GM18507 (cell line): ENCODE measurements at places on chromosomes 7 and 10.

GRCh38 chr10:5297466-5297865 lies 67.3 kb upstream of the UCN3 start:
- no peak for DNase-seq

DNA sequence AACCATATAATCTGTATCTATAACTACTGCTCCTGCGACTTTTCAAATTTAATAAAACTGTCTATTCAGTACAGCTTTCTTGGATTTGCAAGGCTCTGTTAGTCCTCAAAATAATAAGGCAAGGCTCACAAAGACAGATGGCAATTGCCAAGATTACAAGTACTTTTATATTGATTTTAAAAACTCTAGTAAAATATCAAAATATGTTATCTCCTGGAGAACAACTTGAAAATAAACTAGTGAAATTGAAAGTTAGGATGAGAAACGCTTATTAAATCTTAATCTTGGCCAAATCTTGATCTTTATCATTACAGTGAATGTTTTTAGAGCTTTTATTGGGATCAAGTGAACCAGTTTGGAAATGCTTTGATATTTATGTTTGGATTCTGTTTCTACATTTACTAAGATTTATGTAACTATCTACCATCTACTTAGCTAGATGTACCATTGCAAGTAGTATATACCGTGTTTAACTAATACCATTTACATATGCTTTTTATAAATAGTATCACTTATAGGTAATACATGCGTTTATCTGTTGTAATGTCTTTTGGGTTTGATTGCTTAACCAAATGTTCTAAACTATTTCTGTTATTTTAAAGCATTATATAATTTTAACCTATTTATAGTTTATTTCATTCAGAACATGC lies 70.0 kb downstream of the CABCOCO1 start:
- no peak for DNase-seq

DNA sequence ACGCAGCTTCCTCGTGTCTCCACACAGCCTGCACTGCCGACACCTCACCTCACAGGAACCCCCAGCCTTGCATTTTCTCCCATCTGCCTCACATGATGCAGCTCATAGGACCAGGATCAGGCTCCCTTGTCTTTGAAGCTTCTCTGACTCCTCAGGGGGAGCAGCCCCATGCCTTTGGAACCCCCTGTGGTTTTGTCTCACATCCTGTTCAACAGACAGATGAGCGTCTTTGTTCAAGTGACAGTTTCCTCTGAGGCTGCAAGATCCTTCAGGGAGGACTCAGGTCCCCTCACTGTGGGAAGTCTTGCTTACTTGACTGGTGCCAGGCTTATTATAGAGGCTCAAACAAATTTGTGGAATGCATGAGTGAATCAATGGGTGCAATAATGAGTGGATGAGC lies 667.1 kb downstream of the INHBA start:
- DNase-seq, result no peak

DNA sequence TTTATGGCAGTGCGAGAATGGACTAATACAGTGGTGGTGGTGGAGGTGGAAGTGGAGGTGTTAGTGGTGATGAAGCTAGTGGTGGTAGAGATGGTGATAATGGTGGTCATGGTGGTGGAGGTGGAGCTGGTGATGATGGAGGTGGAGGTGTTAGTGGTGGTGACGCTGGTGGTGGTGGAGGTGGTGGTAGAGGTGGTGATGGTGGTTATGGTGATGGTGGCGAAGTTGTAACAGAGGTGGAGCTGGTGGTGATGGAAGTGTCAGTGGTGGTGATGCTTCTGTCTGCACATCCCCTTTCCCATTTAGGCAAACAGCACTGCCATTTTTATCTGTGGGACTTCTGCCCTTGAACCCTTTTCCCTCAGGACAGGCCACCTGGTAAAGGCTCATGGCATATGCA lies 7.4 kb upstream of the PTPRN2 start:
- no peak for DNase-seq

DNA sequence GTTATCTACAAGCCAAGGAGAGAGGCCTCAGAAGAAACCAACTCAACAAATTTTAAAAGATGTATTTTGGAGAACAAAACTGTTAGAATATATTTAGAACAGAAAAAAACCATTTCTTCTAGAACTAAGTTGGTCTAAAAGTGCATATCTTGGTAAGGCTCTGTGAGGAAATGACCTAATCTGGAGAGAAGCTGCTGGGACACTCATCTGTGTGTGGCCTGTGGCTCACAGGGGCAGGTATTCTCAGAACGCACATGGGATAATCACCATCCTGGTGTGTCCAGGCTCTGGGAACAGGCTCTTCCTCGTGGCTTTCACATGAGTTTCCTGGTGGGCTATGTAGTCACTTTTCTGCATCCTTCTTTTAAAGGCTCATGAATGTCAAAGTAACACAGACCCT lies 38.1 kb upstream of the PRSS1 start:
- DNase-seq, result no peak

DNA sequence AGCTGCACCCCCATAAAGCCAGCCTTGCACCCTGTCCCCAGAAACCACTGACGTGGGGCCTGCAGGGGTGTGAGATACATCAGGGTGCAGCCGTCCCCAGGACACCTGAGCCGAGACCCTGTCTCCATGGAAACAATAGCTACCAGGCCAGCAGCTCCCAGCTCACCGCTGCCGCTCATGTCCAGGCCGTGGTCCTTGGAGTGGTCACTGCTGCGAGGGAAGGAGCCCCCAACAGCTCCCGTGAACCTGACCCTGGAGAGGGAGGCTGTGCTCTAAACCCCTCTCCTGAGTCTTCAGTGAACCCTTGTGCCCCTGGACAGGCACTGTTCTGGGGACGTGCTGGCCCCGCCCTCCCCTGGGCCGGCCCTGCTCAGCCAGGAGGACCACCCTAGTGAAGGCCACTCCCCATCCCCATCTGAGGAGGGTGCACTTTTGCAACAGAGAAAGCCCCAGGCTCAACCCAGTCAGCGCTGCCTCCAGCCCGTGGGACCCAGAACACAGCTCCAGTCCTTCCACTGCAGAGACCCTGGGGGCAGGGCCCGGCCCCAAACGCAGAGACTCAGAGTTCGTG lies 19.6 kb upstream of the INPP5A start:
- DNase-seq, result no peak

- no peak for DNase-seq
Measured at GRCh38 chr10:44575601-44576380, 190.9 kb upstream of the CXCL12 start.

DNA sequence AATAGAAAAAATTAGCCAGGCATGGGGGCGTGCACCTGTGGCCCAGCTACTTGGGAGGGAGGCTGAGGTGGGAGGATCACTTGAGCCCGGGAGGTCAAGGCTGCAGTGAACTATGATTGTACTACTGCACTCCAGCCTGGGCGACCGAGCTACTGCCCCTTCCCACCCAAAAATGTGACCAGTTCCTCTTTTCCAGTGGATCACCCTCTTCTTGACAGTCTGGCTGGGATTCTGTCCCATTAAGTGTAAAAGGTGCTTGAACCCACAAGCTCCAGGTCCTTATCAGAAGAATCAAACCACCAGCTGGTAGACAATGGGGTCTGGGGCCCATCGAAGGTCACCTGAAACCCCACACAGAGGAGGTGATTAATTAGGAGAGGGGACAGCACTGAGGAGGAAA lies 14.1 kb downstream of the ATXN7L1 start:
- no peak for DNase-seq

DNA sequence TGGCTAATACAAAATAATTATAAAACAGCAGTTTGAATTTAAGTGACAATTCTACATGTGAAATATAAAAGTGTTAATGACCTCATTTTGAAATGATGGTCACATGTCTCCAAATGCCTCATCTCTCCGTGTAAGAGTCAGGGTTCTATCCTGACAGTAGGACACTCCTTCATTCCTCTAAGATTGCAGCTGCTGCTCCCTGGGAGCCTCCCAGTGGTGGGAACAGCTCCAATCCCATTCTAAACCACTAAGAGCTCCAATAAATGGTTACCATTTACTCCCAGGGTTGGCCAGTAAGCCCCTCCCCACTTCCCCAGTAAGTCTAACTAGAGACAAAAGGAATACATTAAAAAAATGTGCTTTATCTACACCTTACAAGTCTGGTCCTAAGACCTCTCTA lies 344.6 kb upstream of the AOAH start:
- DNase-seq, result no peak

DNA sequence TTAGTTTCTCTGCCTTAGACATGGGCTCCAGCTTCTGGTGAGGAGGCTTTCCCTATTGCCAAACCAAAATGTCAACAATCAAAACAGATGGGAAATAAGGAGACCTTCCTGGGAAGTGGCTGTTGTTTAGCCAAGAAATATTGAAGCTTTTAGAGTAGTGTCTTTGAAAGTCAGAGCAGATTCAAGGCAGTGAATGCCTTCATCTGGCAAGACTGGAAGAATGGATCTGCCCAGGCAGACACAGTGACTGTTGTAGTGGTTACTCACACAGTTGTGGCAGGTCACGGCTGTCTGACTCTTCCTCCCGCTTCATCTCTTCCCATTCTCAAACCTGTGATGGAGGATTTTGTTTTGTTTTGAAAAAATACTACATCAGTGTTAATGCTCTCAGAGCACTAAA lies 154.1 kb upstream of the ADO start:
- DNase-seq, result no peak

GRCh38 chr7:70380421-70381015 lies 751.4 kb upstream of the GALNT17 start:
- no peak for DNase-seq

GRCh38 chr7:30038196-30038980 lies 10.2 kb downstream of the PLEKHA8 start:
- no peak for DNase-seq

DNA sequence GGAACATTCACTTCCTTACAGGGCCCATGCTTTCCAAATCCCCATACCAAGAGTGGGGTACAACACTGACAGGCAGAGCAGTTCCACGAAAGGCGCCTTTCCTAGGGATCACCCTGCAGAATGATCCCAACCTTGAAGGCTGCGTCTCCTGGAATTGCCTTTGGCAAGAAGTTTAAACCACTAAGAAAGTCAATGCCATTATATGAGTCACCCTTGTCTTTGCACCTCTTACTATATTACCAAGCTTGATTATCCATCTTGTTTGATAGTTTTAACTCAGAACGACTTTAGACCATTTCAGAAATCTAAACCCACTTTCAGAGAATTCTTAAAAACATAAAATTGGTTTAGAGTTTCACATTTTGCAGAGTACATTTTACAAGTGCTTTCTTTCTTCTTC lies 282.1 kb downstream of the ARHGAP12 start:
- DNase-seq, result no peak

DNA sequence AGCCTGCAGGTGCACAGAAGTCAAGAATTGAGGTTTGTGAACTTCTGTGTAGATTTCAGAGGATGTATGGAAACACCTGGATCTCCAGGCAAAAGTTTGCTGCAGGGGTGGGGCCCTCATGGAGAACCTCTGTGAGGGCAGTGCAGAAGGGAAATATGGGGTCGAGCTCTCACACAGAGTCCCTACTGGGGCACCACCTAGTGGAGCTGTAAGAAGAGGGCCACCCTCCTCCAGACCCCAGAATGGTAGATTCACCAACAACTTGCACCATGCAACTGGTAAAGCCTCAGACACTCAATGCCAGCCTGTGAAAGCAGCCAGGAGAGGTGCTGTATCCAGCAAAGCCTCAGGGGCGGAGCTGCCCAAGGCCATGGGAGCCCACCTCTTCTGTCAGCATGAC lies 205.8 kb downstream of the CCSER2 start:
- DNase-seq, result no peak

DNA sequence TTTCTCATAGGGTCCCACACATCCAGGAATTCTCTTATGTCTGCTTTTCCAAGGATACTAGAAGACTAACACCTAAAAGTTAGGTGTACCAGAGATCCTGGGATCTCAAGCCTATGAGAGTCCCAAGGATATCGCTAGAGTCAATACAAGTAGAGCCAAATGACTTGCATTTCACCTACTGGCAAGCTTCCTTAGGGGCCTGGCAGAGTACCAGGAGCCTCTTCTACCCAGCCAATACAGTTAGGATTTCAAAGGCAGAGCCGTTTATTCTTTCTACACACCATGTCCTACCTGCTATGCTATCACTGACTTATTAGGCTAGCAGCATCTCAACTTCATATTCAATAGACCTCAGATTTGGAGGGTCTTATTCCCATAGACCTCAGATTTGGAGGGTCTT lies 53.5 kb upstream of the UNC5B start:
- no peak for DNase-seq

DNA sequence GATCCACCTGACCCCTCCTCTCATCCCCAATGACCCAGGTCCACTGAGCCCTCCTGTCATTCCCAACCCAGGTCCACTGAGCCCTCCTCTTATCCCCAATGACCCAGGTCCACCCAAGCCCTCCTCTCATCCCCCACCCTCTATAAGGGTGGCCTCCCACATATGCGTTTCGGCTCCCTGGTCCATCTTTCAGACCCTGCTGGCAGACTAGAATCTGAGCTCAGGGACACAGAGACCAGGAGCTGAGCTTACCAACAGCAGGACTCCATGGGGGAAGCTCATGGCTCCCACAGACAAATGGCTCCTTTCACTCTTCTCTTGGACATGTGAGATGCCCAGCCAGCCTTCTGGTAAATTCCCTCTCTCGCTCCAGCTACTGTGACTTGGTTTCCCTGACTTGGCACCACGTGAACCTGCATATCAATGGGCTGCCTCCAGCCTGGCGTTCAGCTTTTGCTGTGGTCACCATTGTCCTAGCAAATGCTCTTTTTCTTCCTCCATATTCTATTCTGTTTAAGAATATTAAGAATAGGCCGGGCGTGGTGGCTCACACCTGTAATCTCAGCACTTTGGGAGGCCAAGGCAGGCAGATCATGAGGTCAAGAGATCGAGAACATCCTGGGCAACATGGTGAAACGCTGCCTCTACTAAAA lies 24.8 kb upstream of the INPP5A start:
- DNase-seq, result no peak

GRCh38 chr10:30759423-30759822 lies 129.9 kb upstream of the LYZL2 start:
- DNase-seq, result no peak

DNA sequence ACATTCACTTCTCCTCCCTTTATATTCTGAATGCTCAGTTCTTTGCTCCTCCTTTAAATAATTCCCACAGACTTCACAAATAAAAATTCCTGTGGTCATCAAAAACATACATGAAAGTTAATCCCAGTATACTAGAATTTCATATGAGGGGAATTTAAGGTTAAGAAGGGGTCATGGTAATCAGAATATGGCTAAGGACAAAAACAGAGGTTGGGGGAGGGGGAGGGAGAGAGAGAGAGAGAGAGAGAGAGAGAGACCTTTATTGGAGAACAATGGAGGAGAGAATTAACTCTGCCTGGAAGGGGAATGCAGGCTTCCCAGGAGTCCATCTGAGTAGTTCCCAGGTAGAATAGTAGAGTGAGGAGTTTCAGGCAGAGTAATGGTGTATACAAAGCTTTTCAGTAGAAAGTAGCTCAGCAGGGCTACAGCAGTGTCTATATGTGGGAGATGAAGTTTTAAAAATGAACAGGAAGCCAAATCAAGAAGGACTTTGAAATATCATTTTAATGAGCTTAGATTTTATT lies 5.2 kb upstream of the CUBN start:
- no peak for DNase-seq
